ENCODE measurements at places on chromosomes 12 and 14. TPM values are rescaled to one million over a fixed set of nuclear protein-coding genes. Genes with fewer than 3 reads are reported as not detected.

DNA sequence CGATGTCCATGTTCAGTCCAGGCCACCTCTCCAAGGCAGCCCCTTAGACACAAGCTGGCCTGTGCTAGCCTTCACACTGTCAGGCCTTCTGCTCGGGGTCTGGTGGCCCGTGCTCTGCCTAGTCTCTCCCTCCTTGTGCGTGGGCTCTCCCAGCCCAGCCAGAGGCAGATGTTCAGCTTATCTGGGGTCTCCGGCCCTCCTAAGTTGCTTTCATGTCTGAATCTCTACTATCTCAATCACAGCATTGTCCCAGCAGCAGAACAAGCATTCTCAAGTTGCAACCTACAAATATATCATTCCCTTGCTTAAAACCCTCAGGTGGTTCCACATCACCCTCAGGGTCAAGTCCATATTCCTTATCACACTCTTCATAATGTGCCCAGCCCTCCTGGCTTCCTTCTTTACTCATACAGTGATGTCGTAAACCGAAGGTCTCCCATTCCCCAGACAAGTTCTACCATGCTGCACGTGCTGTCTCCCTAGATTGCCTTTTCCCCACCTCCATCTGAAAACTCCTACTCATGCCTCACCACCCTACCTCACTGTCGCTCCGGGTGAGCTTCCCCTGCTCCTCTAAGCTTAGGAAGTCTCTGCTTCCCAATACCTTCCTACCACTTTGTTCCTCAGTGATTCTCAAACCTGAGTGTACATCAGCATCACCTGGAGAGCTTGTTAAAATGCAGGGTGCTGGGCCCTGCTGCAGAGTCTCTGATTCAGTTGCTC is 1.5 kb downstream of the KRT73 start:
- no peak for DNase-seq

- DNase-seq, result no peak
Observed at GRCh38 chr14:106578481-106578880, 1052.1 kb downstream of the TMEM121 start.

GRCh38 chr12:1851151-1851701 is 30.9 kb downstream of the LRTM2 start:
- DNase-seq, result no peak

DNA sequence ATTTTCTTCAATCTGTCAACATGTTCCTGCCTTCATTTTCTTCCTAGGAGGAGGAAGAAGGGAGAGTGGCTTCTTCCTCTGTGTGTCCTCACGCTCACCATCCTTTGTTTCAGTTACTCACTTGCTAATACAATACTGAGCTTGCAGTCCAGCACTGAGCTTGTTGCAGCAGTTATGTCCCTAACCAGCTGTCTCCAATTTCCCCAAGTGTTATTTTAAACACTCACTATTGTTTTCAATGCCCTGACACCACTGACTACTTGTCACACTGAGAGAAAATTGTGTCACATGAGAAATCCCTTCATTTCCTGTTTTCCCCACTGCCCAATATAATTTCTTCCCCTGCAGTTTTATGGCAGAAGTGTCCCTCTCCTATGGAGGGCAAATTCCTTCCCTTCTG is 53.4 kb downstream of the HSD17B6 start:
- DNase-seq, result no peak

- DNase-seq, result no peak
Observed at GRCh38 chr14:22737052-22737451, 29.4 kb upstream of the OXA1L start.

DDN gene
- 186 TPM for total RNA-seq

METTL25 gene
- total RNA-seq, result 22.0 TPM
